NCI-H2107 (cell line): ENCODE measurements at places on chromosomes 6 and 20.

GRCh38 chr6:120981835-120982234 lies 352.4 kb downstream of the TBC1D32 start:
- DNase-seq = no peak

DNA sequence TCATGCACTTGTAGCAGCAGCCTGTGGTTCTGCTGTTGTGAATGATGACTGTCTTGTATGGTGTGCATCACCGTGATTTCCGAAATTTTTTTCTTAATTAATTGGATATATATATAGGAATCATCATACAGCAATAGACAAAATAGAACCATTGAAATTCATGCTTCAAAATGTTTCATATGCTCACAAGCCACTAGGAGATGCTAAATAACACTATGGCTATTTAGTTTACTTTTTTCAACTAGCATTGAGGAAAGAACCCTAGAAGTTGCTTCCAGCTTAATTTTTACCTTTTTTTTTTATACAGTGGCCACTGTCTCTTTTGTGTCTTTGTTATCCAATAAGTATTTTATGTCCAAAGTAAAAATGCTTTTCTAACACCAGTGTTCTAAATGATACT lies 485.4 kb downstream of the CDKAL1 start:
- no peak for DNase-seq

DNA sequence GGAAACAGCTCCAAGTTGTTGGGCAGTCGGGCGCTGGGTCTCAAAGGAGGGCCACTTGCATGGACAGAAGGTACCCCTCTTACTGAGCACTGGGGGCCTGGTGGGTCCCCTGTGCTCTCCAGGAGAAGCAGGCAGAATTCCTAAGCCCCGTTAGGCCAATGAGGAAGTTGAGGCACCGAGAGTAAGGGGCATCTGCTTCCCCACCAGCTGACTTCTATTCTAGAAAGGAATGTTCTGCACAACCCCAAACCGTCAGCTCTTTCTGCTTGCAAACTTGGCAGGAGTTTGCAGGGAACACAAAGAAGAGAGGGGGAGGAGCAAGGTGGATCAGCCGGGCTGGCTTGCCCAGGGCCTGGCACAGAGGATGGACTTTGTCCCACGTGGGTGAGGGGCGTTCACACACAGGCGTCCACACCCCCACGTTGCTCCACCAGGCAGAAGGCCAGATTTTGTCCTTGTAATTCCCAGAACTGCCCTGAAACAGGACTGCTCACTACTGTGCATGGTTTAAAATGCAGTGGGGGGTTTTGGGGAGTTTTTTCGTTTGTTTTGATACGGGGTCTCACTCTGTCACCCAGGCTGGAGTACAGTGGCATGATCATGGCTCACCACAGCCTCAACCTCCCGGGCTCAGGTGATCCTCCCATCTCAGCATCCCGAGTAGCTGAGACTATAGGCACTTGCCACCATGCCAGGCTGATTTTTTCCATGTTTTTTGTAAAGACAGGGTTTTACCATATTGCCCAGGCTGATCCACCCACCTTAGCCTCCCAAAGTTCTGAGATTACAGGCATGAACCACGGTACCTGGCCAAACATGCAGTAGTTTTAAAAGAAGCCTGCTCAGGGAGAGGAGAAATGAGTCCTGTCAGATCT lies 93.3 kb downstream of the SNX5 start:
- no peak for DNase-seq

DNA sequence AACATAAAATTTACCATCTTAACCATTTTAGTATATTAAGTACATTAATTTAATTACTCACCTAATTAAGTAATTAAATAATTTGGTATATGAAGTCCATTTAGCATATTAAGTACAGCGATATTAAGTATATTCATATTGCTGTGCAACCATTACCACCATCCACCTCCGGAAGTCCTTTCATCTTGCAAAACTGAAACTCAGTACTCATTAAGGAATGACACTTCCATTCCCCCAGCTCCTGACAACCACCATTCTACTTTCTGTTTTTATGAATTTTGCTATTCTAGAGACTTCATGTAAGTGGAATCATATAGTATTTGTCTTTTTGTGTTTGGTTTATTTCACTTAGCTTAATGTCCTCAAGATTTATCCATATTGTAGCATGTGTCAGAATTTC lies 61.1 kb upstream of the GTSF1L start:
- no peak for DNase-seq

GRCh38 chr6:28125401-28125800 lies 992 bp downstream of the ZSCAN16 start:
- no peak for DNase-seq

DNA sequence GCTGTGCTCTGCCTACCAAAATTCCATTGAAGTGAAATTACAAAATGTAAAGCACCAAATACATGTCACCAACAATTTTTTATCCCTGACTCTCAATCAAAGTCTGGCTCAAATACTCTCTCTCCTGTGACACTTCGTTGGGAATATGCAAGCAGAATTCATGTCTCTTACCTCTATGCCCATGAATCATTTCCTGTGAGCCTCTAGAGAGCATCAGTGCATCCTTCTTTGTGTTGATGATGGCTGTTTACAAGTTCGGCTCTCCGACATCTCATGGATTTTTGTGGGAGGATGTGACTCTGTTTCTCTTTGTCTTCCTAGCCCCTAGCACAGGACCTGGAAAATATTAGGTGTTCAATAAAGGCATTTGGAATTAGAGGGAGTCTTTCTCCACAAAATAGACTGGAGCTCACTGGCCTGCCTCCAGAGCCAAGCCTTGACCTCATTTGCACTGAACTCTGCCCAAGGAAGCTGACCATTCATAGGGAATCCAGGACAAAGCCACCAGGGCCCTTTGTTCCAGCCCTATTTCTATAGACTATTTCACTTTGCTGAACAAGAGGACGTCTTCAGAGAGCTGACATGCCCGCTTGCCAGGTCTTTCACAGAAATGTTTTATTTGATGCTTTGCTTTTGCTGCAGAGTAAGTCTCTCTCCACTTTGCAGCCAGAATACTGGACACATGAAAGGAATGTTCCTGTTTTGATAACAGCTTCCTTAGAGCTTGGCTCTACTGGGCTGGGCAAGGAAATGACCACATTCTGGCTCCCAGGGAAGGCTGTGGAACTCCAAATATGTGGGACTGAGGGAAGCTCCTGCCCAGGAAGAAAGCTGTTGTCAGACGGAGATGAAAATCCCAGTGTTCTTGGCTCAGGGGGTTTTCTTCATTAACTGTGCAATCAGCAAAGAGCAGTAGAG lies 194.5 kb upstream of the CDYL start:
- DNase-seq = no peak

DNA sequence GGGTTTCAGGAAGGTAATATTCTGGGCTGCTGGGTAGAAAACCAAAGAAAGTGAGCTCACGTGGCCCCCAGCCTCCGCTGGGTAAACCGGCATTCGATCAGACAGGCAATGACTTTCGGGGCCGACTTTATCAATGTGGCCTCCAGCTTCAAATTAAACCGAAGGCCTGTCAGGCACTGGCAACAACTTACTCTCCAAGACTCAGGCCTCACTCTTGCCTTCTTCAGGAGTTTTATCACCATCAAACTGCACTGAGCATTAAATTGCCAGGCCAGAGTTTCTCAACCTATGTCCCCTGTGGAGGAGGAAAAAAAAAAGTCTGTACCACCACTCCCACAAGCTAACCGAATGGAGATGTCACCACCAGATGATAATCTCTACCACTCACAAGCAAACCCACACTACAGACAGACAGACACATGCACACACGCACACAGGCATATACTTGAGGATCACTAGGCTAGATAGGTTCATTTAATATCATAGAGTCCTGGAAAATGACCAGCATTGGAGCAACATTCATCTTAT lies 1.1 kb upstream of the MBOAT1 start:
- no peak for DNase-seq

- DNase-seq = no peak
Observed at GRCh38 chr6:136334465-136334846, 44.8 kb upstream of the BCLAF1 start.
